ENCODE measurements at places on chromosomes 13 and 19.

DNA sequence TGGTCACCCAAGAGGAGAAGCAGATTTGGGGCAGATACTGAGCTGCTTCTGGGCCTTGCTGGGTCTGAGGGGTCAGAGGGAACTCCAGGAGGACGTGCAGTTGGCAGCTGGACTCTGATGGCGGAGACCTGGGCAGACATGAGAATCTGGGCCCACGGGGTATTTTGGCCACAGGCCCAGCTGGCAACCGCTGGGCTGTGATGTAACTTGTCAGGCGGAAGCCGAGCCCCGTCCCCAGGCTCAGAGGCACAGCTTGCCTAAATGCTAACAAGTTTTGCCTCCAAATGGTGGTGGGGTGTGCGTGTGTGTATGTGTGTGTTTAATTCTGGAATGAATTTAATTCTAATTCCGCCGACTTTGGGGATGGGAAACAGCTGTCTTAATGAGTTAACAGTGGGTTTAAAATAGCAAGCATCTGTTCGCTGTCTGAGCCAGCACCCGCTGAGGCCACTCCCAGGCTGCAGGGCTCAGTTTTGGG, 11.6 kb downstream of the ZNRF4 start:
- DNase-seq: no peak

DNA sequence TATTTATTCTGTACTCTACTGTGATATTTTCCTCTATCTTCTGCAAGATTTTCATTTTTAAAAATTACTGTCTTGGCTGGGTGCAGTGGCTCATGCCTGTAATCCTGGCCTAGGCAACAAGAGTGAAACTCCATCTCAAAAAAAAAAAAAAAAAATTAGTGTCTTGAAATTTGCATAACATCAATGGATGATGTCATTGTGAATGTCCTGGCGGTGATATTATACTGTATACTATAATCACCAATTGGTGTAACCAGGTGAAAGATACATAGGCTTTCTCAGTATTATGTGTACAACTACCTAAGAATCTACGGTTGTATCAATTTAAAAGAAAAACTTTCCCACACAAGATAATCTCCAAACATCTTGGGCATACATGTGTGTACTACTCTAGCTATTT, 15.2 kb downstream of the ZNF331 start:
- no peak for DNase-seq

DNA sequence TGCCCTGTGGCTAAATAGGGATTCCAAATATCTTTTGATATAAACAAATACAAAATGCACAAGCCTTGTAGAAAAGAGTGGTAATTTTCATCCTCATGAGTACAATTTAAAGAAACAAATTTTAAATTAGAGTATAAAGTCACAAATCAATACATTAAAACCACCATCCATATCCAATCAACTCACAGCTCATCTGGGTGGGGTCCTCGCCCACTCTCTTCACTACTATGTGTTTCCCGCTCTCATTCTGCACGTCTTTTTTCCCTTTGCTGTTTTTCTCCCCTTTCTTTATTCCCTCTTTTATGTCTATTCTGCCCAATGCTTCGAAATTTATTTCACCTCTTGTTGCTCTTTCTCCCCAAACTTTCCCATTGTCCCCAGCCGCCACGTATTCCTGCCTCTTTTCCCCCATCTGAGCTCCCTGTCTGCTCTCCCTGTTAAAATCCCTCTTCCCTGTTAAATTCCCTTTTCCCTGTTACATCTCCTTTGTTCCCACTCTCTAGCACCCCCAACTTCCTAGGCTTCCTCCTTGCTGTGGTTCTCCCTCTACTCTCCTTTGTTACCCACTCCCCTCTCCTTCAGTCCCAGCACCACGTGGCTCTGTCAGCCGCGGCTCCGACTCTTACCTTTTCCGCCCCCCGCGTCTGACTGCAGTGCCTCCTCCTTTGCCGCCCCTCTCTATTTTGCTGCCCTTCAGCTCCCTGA, 1.3 kb downstream of the ZNF616 start:
- DNase-seq: no peak

GRCh38 chr13:21701460-21701859, 30.6 kb downstream of the FGF9 start:
- DNase-seq: no peak

GRCh38 chr13:114126789-114127472, 5.5 kb downstream of the RASA3 start:
- DNase-seq: no peak

DNA sequence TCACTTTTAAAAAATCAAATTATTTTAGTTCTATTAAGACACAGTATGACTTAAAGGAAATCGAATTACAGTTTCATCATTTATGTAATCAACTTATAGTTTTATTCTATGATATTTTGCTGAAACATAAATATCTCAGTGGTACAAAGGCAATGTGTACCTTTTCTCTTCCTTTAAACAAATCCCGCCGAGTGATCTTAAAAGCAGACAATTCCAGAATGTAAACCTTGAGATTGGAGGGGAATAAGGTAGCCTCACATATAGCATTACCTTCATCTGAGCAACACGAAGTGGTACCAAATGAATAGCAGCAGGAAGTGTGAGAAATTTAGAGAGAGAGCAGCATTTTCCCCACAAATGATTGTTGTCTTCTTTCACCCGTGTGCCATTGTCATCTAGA, 842.2 kb upstream of the GPC6 start:
- DNase-seq: no peak

DNA sequence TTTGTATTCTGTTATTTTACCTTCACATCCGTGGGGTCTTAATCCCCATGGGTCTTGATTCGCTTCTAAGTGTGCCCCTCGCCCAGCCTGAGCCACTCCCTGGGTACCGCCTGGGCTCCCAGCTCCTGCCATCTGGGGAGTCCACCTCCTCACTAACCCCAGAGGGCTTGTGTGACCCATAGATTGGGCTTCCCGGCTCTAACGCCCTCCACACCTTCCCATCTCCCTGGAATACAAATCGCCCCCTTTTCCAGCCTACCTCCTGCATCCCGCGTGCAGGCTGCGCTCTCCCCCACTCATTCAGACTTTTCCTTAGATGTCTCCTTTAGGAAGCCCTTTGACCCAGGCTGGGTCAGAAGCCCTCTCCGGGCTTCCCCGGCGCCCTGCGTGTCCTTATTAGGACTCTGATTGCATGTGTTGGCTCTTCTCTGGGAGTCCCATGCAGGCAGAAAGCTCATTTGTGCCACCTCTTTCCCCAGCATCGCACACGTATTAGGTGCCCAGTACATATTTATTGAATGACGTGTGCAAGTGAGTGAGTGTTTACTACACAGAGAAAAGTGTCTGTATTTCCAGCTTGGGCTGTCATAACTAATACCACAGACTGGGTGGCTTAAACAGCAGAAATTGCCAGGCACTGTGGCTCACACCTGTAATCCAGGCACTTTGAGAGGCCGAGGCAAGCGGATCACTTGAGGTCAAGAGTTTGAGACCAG, 757 bp downstream of the CCDC124 start:
- no peak for DNase-seq

- DNase-seq: no peak
Observed at GRCh38 chr13:24618011-24618955, 61.9 kb upstream of the ATP12A start.

DNA sequence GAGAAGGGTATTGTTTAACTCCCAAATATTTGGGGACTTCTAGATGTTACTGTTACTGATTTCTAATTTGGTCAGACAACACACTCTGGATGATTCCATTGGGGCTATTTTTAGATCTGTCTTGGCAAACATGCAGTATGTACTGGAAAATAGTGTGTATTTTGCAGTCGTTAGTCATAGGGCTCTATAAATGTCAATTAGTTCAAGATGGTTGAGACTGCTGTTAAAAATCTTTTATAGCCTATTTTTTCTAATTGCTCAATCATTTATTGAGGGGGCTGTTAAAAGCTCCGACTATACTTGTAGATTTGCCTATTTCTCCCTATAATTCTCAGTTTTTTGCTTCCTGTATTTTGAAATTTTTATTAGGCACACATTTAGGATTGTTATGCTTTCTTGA, 31.4 kb downstream of the PPP5C start:
- DNase-seq: peak; percentile 81

DNA sequence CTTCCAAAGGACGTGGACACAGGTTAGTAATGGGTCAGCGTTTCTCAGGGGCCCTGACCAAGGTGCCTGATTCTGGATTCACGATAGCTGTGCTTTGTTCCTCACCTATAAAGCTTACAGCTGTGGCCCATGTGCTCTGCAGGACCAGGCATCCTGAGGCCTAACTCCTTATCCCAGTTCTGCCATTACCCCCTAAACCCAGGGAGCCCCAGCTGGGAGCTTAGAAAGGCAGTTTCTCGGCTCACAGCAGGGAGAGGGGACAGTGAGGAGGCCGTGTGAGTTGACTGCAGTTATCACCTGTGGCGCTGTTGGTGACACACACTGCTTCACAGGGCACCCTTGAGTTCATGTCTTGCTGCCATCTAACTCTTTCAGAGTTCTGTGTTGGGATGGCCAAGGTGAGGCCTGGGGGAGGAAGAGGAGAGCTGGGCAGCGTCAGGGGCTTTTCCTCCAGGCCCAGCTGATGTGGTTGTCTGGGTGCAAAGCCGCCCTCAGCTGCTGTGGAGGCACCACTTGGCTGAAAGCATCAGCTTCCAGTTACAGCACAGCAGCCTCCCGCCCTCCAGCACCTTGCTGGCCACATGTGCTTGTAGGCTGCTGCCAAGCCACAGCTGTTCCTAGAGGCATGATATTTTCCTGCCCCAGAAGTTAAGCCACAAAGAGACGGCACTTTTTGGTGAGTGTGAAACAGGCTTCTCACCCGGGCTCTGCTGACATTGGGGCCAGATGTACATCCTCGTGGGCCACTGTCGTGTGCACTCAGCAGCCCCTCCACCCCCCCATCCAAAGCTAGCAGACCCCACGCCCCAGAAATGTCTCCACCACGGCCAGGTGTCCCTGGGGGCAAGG, 99.6 kb upstream of the MCF2L start:
- no peak for DNase-seq
